Cardiac muscle cell (in vitro differentiated cells and primary cell): ENCODE measurements at places on chromosomes 11 and 22. TPM values are rescaled to one million over a fixed set of nuclear protein-coding genes. Genes with fewer than 3 reads are reported as not detected.

CRYBB2 gene
- total RNA-seq, result 0.28 TPM in 1 of 2 replicates, not detected in the other

MRPL11 gene
- total RNA-seq, result 48.4 and 70.3 TPM in 2 replicates

- no peaks in the 10 kb centered on the region for H3K27me3 ChIP-seq
- H3K4me1 ChIP-seq, result no peaks in the 10 kb centered on the region
- no peak overlapping the region for H3K27ac ChIP-seq
- DNase-seq, result no peak
Measured at GRCh38 chr22:48874956-48875355, 952.7 kb downstream of the BRD1 start.

DNA sequence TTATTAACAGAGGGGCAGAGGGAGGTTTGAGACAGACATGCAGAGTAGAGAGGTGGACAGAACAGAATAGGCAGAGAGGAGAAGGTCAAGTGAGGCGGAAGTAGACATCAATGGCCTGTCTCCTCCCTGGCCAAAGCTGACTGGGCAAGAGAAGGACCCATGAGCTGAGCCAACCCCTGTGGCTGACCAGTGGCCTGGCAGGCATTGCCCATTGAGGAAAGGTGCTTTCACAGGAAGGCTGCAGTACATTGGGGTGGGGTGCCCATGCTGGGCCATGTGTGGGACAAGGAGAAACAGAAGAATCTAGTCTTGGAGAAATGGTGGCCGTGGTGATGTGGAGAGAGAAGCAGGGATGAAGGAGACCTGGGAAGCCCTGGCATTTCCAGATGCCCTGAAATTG lies 76.0 kb downstream of the MYEOV start:
- no peaks in the 10 kb centered on the region for H3K27me3 ChIP-seq
- H3K36me3 ChIP-seq, result no peaks in the 10 kb centered on the region
- no peak for DNase-seq
- H3K27ac ChIP-seq, result no peak overlapping the region

UPK3A gene
- 0.21 TPM in 1 of 2 replicates, not detected in the other for total RNA-seq

- no peak overlapping the region for H3K27ac ChIP-seq
- no peak overlapping the region for H3K4me3 ChIP-seq
- H3K27me3 ChIP-seq, result no peaks in the 10 kb centered on the region
Measured at GRCh38 chr11:119663279-119663678, 65.7 kb downstream of the NECTIN1 start.

HIC2 gene
- 23.5 and 34.5 TPM in 2 replicates for total RNA-seq

MS4A4A gene
- not detected in 2 replicates for total RNA-seq

GRCh38 chr11:78057462-78058055 lies 6.1 kb upstream of the THRSP start:
- H3K36me3 ChIP-seq, result no peaks in the 10 kb centered on the region
- H3K4me1 ChIP-seq, result no peaks in the 10 kb centered on the region

UBQLNL gene
- 0.92 and 3.4 TPM in 2 replicates for total RNA-seq

SLC2A11 gene
- 27.3 and 28.5 TPM in 2 replicates for total RNA-seq

GRCh38 chr11:85661972-85662664 lies 2.8 kb downstream of the CREBZF start:
- peak; percentile 32 for DNase-seq
- H3K4me1 ChIP-seq, result peaks cover 27% of the 10 kb centered on the region
- H3K4me3 ChIP-seq, result peak overlapping the region; percentile 65
- peak overlapping the region; percentile 96 for H3K27ac ChIP-seq
- H3K27me3 ChIP-seq, result no peaks in the 10 kb centered on the region

- H3K27ac ChIP-seq, result no peak overlapping the region
- H3K27me3 ChIP-seq, result no peaks in the 10 kb centered on the region
- H3K36me3 ChIP-seq, result no peaks in the 10 kb centered on the region
- H3K4me1 ChIP-seq, result no peaks in the 10 kb centered on the region
- no peak overlapping the region for H3K4me3 ChIP-seq
Measured at GRCh38 chr11:72439455-72439854, 5.1 kb upstream of the CLPB start.

- H3K36me3 ChIP-seq, result no peaks in the 10 kb centered on the region
- H3K27me3 ChIP-seq, result no peaks in the 10 kb centered on the region
- DNase-seq, result no peak
- H3K4me1 ChIP-seq, result no peaks in the 10 kb centered on the region
- H3K4me3 ChIP-seq, result no peak overlapping the region
Measured at GRCh38 chr22:26271427-26271826, 102.2 kb downstream of the SEZ6L start.

DNA sequence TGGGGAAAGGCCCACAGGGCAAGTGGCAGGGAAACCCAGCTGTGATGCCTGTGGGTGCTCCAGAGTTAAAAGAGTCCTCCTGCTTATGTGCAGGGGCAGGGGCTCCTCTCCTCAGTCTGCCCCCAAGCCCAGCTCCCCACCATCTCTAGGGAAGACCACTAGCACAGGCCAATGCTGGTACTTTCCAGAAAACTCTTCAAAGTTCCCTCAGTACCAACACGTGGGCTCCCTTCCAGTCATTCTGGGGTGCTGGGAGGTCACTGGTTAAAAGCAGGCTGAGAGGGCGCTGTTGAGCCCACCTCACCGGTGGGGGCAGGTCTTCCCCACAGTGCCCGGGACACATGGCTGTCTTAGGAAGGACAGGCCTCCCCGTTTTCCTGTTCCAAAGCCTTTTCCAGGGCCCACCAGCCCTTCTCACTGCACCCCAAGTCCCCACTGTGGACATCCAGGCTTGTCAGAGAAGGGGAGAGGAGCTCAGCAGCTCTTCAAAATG lies 154.6 kb downstream of the TRIM29 start:
- H3K27me3 ChIP-seq, result no peaks in the 10 kb centered on the region
- H3K36me3 ChIP-seq, result no peaks in the 10 kb centered on the region
- DNase-seq, result no peak
- peaks cover 4% of the 10 kb centered on the region for H3K4me1 ChIP-seq
- H3K4me3 ChIP-seq, result no peak overlapping the region

DNA sequence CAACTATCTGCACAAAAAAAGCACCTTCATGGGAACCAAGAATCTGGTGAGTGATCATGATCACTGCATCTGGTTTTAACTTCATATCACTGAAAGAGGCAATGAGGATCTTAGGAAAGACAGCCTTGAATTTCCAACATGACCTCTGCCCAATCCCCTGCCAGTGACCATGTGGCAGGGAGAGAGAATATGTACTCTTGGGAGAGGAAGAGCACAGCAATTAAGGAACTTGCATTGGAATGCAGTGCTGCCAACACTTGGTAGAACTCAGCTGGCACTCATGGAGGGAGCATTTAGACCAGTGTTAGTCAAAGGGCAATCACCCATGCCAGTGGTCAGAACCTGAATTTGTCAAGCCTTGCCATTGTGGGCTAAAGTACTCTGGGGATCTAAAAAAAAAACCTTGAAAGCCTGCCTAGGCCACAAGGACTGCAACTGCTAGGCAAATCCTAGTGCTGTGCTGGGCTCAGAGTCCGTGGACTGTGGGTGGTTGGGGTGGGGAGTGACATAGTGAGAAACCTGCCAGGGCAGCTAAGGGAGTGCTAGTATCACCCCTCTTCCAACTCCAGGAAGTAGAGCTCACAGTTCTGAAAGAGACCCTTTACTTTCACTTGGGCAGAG lies 23.1 kb downstream of the JRKL start:
- DNase-seq, result no peak
- H3K27me3 ChIP-seq, result no peaks in the 10 kb centered on the region
- H3K4me3 ChIP-seq, result no peak overlapping the region
- no peak overlapping the region for H3K27ac ChIP-seq
- H3K4me1 ChIP-seq, result no peaks in the 10 kb centered on the region

- H3K4me3 ChIP-seq, result no peak overlapping the region
- H3K36me3 ChIP-seq, result no peaks in the 10 kb centered on the region
- DNase-seq, result no peak
- H3K4me1 ChIP-seq, result no peaks in the 10 kb centered on the region
- no peaks in the 10 kb centered on the region for H3K27me3 ChIP-seq
Measured at GRCh38 chr11:30089921-30090320, 73.1 kb upstream of the KCNA4 start.

DNA sequence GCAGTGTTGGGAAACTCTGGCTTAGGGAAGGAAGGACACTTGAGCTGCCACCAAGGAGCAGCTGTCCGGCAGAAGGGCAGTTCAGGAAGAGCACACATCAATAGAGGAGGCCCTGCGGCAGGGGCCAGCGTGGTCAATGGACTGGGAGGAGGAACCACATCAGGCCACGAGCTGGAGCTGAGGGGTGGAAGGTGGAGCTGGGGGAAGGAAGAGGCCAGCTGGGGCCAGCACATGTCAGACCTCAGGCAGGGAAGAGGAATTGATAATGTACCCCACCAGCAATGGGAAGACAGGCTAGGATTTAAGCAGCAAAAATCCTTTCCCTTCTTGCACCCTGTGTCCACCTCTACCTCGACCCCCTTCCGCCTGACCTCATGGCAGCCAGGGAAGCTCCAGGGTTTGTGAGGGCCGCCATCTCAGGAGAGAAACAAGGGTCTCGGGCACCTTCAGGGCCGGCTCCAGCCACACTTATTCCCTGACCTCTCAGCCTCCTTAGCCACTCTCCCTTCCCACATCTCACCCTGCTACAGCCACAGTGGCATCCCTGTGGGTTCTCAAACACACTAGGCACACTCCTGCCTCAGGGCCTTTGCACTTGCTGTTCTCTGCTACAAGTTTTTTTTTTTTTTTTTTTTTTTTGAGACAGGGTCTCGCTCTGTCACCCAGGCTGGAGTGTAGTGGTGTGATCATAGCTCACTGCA lies 157.8 kb upstream of the GRK3 start:
- H3K27me3 ChIP-seq, result no peaks in the 10 kb centered on the region
- peaks cover 12% of the 10 kb centered on the region for H3K4me1 ChIP-seq
- no peak overlapping the region for H3K27ac ChIP-seq
- H3K36me3 ChIP-seq, result no peaks in the 10 kb centered on the region
- DNase-seq, result no peak

DNA sequence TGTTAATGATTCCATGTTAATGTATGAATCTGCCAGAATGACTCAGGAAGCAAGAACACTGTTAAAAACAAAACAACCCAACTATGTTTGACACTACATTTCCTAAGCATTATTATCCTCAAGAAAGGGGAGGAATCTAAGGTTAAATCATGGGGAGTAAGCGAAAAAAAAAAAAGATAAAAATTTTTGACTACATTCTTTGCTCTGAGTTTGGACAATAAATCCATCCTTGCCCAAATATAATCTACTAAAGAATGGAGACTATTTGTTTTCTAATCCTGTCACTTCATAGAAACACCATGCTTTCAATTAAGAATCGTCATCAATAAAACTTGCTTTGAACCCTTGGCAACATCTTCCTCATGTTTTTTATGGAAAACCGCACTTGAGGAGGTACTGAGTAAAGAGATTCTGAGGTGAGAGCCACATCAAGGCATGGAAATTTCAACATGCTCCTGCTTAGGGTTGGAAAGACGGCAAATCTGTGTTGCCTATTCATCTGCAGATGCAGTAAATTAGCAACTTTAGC lies 9.7 kb downstream of the MAML2 start:
- H3K27me3 ChIP-seq, result no peaks in the 10 kb centered on the region
- DNase-seq, result no peak
- H3K4me1 ChIP-seq, result peaks cover 51% of the 10 kb centered on the region
- no peak overlapping the region for H3K27ac ChIP-seq
- no peak overlapping the region for H3K4me3 ChIP-seq

DNA sequence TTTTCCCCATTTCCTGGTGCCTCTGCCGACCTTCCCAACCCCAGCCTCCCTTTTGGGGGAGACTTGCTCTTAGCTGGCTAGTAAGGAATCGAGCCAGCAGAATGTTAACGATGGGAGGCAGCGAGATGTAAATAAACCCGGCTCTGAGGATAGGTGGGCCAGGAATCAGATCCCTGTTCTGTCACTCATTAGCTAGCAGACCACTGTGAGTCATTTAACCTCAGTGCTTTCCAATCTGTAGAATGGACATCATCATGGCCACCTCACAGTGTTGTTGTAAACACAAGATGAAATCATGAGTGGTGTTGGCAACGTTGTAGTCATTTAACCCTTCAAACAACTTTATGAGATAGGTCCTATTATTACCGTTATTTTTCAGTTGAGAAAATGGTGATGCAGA lies 208.6 kb downstream of the KIRREL3 start:
- no peaks in the 10 kb centered on the region for H3K27me3 ChIP-seq
- no peak for DNase-seq
- H3K4me1 ChIP-seq, result no peaks in the 10 kb centered on the region
- no peak overlapping the region for H3K27ac ChIP-seq

IL17REL gene
- total RNA-seq, result 1.8 TPM in 1 of 2 replicates, not detected in the other

- H3K4me3 ChIP-seq, result no peak overlapping the region
- H3K36me3 ChIP-seq, result no peaks in the 10 kb centered on the region
- H3K27ac ChIP-seq, result no peak overlapping the region
- H3K27me3 ChIP-seq, result peaks cover 12% of the 10 kb centered on the region
- no peak for DNase-seq
Measured at GRCh38 chr11:132134322-132134721, 763.9 kb downstream of the NTM start.

NUP160 gene
- total RNA-seq, result 12.1 and 15.9 TPM in 2 replicates

KRTAP5-3 gene
- total RNA-seq, result not detected in 2 replicates

DNA sequence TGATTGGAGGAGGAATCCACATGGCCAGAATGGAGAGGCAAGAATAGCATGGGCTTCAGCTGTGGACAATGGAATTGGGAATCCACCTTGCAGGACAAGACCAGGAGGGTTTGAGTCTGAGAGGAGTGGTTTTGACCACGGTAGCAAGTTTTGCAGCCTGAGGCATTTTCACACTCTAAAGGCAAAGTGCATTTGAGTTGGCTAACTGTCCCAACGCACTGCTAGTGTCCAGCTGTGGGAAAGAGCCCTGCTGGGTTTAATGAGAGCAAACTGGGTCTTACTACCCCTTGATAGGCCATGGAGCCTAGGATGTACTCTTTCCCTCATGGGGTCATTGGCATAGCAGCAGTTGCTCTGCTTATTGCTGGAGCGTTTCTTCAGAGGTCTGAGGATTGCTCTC lies at the start of gene OR5B2:
TSS of gene OR5B2 (minus strand) at position 101 of the 400 bp plus-strand sequence. CDS start 4,860 bp downstream, outside the sequence.
- no peak within 1 kb of the TSS for H3K27ac ChIP-seq
- no peaks in the 10 kb centered on the region for H3K36me3 ChIP-seq
- H3K4me3 ChIP-seq, result no peak within 1 kb of the TSS

TUBA8 gene
- total RNA-seq, result 1.1 TPM in 2 replicates

OR4A47 gene
- total RNA-seq, result not detected in 2 replicates

- no peaks in the 10 kb centered on the region for H3K4me1 ChIP-seq
- no peak overlapping the region for H3K27ac ChIP-seq
- no peaks in the 10 kb centered on the region for H3K36me3 ChIP-seq
- H3K27me3 ChIP-seq, result peaks cover 2% of the 10 kb centered on the region
- H3K4me3 ChIP-seq, result no peak overlapping the region
Measured at GRCh38 chr22:46001046-46001425, 24.1 kb upstream of the WNT7B start.

CHEK2 gene
- 8.1 and 30.3 TPM in 2 replicates for total RNA-seq

BUD13 gene
- total RNA-seq, result 19.5 and 19.8 TPM in 2 replicates

GRCh38 chr11:57901756-57902155 lies 121.9 kb upstream of the OR9Q1 start:
- DNase-seq, result no peak
- H3K4me3 ChIP-seq, result no peak overlapping the region
- H3K4me1 ChIP-seq, result no peaks in the 10 kb centered on the region
- H3K27ac ChIP-seq, result no peak overlapping the region
- H3K36me3 ChIP-seq, result no peaks in the 10 kb centered on the region

GRCh38 chr22:42442748-42443147 lies 10.5 kb upstream of the NFAM1 start:
- H3K27ac ChIP-seq, result no peak overlapping the region
- DNase-seq, result no peak
- no peak overlapping the region for H3K4me3 ChIP-seq

GRCh38 chr22:45422237-45422983 lies 8.9 kb downstream of the RIBC2 start:
- H3K4me3 ChIP-seq, result no peak overlapping the region
- no peak overlapping the region for H3K27ac ChIP-seq
- H3K4me1 ChIP-seq, result no peaks in the 10 kb centered on the region
- H3K27me3 ChIP-seq, result no peaks in the 10 kb centered on the region

- DNase-seq, result peak; percentile 76
- peaks cover 9% of the 10 kb centered on the region for H3K4me1 ChIP-seq
- no peaks in the 10 kb centered on the region for H3K27me3 ChIP-seq
- H3K27ac ChIP-seq, result peak overlapping the region; percentile 39
- peak overlapping the region; percentile 38 for H3K4me3 ChIP-seq
- H3K36me3 ChIP-seq, result no peaks in the 10 kb centered on the region
Measured at GRCh38 chr11:22666688-22667439, 453 bp downstream of the GAS2 start.
